NCI-H226 (cell line): ENCODE measurements at places on chromosomes 4 and X.

DNA sequence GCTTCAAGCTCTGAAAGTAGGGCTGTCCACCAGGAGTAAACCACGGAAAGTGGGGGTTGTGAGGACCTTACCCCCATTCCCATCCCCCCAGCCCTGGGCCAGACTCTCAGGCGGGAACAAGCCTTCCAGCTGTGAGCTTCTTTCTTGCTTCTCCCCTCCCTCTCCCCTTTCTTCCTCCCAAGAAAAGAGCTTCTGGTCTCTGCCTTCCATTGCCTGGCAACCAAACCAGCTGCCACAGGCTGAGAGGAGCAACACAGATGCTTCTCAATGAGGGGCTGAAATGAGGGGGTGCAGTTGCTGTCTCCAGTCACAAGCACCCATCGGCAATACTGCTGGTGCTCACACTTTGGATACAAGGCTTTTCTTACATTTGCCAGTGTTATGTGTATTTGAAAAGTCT lies 72.5 kb downstream of the SLC16A2 start:
- DNase-seq: no peak

DNA sequence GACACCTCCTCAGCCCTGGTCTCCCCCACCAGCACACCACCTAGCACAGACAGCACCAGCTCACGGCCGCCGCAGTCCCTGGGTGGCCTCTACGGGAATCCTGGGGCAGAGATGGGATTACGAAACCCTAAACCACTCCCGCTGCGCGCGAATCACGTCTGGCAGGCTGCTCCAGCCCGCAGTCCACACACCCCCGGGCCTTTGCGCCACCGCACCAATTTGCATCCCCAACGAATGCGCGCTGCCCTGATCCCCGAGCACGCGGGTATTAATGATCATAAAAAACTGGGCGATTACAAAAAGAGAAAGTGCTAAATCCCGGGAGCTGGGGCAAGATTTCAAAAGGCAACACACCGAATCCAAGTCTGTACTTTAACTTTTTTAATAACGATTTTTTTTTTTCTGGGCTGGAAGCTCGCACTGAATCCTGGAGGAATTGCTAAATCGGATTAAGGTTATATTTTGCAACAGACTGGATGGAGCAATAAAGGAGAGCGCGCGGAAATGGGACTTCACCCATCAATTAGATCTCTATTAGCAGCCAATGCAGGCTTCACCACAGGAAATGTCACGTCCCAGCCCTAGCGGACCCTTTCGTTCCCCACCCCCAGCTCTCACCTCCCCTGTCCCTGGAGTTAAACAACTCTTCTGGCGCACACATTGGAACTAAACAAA lies 69.8 kb upstream of the TMEM33 start:
- no peak for DNase-seq

- peak; percentile 51 for DNase-seq
Measured at GRCh38 chrX:119325456-119325855, 73.7 kb upstream of the SLC25A43 start.

GRCh38 chrX:148695255-148695654 lies 194.8 kb downstream of the AFF2 start:
- DNase-seq: no peak

GRCh38 chr4:114062499-114062898 lies 83.1 kb upstream of the ARSJ start:
- no peak for DNase-seq

GRCh38 chr4:77818073-77818601 lies 1.0 kb downstream of the CNOT6L start:
- DNase-seq: peak; percentile 74

DNA sequence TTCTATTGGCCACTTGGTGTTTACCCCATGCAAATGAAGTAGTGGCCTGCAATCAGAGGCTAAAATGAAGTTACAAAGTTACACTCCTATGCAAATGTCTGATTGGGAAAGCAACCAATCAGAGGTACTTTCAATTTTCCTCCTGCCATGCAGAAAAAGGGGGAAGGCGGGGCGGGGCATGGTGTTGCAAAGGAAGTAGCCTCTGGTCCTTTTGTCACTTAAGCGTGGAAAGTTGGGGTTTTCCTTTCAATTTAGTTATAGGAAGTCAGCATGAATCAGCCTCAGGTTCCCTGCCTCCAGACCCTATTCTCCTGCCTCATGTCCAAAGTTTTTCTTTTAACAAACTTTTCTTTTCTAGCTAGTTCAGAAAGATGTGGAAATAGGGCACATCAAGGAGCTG lies 69.3 kb downstream of the GPC4 start:
- no peak for DNase-seq

GRCh38 chrX:23373129-23373804 lies 38.6 kb downstream of the PTCHD1 start:
- DNase-seq: peak; percentile 68

- no peak for DNase-seq
Measured at GRCh38 chrX:135295238-135295943, 13.9 kb upstream of the ETDC start.

GRCh38 chr4:65791111-65791811 lies 121.0 kb upstream of the EPHA5 start:
- no peak for DNase-seq

GRCh38 chr4:1243451-1244080 lies 5.4 kb downstream of the CTBP1 start:
- no peak for DNase-seq

DNA sequence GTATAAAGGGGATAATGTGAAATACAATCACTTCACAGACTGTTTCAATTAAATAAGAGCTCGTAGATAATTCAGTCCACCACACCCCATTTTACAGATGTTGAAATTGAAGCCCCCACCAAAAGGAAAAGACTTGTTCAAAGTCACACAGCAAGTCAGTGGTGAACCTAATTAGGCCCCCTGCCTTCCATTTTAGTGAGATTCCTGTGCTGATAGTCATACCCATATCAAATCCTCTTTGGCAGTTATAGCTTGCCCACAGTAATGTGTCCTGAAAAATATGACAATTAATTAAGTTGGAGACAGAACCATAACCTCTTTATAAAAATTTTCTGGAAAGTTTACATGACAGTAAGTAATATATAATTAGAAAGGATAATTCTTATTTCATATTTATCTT lies 58.0 kb downstream of the AR start:
- no peak for DNase-seq

DNA sequence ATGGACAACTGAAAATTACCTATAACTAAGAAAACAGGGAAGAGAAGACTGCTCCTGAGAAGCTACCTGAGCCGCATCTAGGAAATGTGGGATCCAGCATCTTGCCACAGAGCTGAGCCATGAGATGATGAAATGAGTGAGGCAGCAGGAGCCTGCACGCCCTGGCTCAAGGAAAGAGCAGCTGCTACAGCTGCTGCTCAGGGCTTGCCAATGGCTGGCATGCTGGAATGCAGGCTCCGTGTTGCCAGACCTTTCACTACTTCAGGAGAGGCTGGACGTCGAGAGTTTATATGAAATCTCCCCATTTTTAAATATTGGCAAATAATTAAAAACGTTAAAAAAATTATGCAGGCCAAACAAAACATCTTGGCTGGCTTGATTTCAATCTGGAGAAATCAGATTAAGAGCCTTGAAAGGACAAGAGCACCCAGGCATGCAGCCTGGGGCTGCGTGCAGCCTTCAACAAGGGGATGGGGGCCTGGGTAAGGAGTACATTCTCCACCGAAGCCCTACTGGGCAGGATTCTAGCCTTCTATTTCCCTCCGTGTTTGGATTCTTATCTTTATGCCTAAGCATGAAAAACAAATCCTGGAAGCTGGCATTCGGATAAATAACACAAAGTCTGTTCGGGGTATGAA lies 227.6 kb downstream of the NR3C2 start:
- DNase-seq: no peak

DNA sequence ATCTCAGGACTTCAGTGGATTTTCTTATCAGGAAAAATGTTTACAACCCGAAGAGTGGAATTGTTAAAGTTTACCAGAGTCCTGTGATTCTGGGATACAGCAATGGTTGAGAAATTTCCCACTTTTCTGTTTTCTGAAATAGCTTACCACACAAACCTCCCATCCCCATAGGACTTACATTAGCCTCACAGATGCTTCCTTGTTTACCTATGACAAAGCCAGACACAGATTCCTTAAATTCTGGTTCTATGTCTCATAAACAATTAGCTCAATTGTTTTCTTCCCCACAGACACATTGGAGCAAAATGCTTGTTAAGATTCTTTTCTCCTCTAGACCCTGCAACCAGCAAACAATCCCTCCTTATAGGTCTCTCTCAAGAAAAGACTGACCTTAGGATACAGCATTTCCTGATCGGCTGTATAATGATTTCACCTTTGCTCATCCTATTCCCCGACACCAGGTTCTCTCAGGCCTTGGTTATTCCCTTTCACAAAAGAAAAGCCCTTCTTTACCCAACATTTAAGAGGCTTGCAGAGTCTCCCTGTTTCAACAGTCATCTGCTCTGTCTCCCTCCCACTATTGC lies 886.2 kb downstream of the ARAP2 start:
- no peak for DNase-seq

DNA sequence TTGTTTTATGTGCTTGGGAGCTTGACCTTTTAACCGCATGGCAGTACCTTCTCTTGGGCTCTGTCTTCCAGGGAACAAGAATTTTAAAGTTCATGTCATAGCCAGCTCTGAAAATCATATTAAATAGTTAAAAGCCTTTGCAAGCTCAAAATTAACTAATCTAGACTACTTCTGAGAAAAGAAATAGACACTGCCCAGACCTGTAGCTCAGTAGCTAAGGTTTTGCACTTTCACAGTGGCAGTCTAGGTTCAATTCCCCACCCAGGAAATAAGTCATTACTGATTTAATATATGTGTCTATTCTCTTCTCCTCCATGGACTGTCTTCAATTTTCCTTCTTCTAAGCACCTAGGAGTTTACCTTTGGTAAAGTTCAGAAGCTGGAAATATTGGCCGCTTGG lies 27.4 kb downstream of the HSD17B11 start:
- peak; percentile 22 for DNase-seq

DNA sequence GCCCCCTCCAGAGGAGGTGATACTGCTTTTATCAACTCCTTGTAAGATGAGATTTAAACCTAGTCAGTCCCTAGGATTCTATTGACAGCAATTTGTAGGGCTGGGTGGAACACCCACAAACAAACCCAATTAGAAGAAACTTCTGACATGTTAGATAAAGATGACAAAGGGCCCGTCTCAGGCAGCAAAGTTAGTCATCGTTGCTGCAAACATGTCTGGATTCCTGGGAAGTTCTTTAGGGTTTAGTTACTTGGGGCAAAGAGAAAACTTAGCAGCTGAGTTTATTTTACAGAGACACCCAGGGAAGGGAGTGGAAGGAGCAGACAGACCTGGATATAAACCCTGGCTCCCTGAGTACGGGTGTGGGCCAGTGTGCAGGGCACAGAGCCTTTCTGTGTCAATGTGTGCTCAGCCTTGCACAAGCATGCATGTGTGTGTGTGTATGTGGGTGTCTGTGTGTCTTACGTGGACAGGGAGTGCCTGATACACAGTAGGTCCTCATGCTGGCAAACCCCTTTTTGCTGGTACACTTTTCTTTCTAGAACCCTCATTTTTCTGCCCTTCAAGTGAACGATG lies 130.0 kb upstream of the STX18 start:
- no peak for DNase-seq

DNA sequence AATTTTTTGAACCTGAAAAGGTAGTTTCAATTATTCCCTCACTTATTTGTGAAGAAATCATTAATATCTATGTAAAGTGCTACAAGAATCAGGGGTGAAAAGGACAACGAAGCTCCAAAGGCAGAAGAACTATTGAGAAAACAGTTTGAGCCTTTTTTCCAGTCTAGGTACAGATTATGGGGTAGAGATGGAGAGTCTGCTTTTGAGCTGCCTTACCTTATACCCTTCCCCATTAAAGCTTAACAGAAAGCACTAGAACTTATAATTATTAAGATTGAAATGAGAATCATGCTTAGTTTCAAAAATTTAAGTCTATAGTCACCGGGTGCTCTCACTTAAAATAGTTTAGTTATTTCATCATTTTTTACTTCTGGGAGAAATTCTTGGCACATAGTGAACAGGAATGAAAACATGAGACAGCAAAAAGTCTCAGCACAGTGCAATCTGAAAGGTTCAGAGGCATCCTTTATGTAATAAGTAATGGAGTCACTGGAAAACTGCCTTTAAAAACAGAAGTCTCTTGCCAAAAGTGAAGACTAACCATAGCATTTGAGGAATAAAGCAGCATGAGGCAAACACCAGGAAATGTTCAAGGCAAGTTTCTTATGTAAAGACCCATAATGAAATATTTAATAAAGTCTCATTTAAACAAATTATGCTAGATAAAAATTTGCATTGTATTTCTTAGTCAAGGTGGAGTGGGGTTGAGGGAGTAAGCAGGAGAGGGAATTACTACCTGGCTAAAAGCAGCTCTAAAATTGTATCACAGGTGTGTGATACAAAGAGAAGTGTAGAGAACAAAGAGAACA lies 5.1 kb upstream of the DCLK2 start:
- peak; percentile 73 for DNase-seq

GRCh38 chr4:67521506-67521905 lies 23.8 kb downstream of the CENPC start:
- DNase-seq: no peak

DNA sequence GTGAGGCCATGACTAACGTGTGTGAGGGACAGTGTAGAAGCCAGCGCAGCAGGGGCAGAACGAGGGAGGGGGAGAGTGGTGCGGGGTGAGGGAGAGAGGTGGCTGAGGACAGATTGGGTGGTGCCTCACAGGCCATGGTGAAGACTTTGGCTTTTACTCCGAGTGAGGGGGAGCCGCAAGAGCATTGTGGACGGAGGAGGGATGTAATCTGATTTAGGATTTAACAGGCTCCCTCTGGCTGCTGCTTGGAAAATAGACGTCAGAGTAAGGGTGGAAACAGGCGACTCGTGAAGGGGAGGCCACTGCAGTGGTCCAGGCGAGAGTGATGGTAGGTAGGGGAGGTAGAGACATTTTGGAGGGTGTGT lies 13.0 kb downstream of the PPP1R3F start:
- DNase-seq: no peak

DNA sequence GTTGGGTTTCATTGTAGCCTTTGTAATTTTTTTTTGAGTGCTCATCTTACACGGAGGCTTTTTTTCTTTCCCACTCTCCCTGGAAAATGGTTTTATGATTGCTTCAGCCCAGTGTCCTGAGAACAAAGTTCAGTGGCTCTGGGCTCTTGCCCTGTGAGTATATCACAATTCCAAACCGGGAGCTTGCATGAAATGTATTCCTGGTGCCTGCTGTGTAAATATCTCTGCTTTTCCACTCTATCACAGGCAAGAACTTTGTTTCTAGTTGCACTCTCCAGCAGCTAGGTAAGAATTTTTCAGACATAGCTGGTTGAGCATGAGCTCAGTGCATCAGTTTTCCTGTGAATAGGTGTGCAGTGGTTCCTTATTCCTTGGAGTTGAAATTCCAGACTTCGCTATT lies 60.8 kb downstream of the SUPT20HL2 start:
- no peak for DNase-seq

- no peak for DNase-seq
Measured at GRCh38 chr4:152364383-152364782, 171.5 kb downstream of the FBXW7 start.

DNA sequence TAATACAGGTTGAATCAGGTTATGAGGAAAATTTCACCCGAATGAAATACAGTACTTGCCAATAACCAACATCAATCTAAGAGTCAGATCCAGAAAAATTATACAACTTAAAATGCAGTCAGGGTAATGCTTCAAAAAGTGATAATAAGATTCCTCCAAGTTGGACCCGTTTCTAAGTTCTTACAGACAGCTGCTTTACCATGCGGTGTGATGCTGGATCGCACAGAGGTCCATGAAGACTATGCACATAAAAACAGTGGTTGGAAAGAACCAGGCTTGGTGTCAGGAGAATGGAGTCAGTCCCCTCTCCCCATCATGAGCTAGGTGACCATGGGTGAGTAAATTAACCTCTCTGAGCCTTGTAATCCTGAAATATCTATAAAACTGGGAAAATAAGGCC lies 261.3 kb downstream of the QDPR start:
- DNase-seq: no peak
